ENCODE measurements at places on chromosomes 13 and 19.

GRCh38 chr13:73943137-73943964 is 190.9 kb downstream of the KLF12 start:
- no peak for DNase-seq

DNA sequence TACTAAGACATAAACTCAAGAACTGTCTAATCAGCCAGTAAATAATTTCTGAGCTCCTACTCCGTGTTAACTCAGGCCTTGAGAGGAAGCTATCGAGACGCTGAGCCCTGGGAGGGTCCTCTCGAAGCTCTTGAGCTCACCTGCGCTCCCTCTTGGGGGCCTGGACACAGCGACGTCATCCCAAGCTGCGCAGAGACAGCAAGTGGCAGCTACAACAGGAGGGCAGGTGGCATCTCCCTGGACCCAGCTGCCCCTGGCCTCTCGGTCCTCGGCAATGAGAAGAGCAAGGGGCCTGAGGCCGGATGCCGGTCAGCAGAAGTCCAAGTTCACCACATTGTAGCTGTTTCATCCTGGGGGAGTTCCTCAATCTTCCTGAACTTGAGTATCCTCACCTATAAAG is 30.5 kb upstream of the TUBGCP3 start:
- no peak for DNase-seq

DNA sequence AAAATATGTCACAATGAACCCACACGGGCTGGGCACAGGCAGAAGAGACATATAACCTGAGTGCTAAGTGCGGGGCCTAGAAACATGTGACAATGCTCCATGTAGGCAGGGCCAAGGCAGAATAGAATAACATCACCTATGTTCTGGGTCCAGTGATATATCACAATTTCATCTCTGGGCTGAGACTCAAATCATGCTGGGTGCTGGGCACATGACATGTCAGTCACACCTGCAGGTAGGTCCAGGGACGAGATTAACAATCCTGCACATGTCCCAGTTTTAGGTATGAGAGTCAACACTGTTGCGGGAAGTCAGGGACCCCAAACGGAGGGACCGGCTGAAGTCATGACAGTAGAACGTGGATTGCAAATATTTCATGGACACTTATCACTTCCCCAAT is 50.3 kb downstream of the ZNF99 start:
- no peak for DNase-seq

- DNase-seq = no peak
Observed at GRCh38 chr19:6048348-6048747, 62.0 kb downstream of the RFX2 start.

- no peak for DNase-seq
Observed at GRCh38 chr19:53057904-53058580, 13.5 kb downstream of the ERVV-2 start.

Measured in breast epithelium (tissue), 4 donors.